ENCODE measurements at places on chromosomes 13 and 19.
A peak's percentile ranks its signal among the peaks of the same experiment; 100 is the strongest.

GRCh38 chr19:39411081-39411831 lies 1.2 kb upstream of the PLEKHG2 start:
- peak; percentile 51 for DNase-seq

DNA sequence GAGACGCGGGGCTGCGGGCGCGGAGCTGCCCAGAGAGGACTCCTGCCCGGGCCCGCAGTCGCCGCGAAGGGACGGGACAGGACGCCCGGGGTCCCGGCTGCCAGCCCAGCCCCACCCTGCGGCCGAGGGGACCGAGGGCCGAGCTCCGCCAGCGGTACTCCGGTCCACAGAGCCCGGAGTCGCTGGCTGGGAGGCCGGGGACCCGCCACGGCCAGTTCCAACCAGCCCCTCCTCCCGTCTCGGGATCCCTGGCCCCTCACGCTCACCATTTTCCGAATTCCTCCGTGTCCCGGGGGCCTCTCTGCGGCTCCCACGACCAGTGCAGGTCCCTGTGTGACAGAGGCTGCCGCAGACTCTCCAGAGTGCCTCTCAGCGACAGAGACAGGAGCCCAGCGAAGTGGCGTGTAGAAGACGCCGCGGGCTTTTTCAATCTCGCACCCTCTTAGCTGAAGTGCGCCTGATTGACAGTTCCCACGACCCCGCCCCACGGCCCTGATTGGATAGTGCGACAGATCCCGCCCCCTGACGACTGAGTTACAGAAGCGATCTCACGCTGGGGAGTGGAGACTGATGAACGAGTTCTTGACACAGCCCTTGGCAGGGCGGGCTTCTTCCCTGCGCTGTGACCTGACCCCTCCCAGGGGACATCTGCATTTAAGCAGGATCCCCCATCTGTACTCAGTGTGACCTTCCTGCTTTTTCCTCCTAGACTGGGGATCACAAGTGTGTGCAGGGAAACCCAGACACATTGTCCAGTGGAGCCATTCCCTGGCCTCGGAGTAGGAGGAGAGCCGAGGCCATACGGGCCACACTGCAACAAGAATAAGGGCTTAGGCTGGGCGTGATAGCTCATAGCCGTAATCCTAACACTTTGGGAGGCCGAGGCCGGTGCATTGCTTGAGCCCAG lies 44.0 kb downstream of the ZNF823 start:
- peak; percentile 95 for DNase-seq

- DNase-seq: no peak
Measured at GRCh38 chr19:2259336-2259735, 3.1 kb upstream of the JSRP1 start.

DNA sequence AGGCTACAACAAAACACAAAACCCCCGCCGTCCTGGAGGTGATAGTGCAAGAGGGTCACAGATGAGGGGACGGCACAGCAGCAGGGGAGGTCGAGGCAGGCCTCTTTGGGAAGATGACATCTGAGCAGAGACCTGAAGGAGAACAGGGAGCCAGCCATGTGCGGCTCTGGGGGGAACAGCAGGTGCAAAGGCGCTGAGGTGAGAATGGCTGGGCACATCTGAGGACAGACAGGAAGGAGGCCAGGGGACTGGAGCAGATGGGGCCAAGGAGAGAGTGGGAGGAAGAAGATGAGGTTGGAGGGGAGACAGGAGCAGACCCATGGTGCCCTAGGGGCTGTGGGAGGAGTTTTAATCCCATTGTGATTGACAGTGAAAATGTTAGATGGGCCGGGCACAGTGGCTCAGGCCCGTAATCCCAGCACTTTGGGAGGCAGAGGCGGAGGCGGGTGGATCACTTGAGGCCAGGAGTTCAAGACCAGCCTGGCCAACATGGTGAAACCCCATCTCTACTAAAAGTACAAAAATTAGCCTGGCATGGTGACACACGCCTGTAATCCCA lies 1.8 kb upstream of the CKM start:
- DNase-seq: no peak

DNA sequence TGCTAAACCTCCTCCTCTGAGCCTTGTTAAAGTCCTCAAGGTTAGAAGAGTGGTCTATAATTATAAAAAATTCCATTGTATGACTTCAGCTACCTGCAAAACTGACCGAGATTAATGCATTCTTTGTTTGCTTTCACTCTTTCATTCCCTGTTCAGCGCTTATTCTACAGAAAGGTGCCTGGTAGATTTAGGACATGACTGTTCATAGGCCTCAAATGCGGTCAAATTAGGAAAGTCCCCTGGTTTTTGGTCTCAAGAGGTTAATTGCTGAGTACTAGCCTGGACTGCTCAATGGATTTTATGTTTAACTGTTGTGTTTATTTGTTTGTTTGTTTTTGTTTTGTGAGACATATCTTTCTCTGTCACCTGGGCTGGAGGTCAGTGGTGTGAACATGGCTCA lies 35.4 kb downstream of the KL start:
- no peak for DNase-seq

- DNase-seq: peak; percentile 97
Measured at GRCh38 chr13:41053384-41053826, 7.9 kb upstream of the WBP4 start.

DNA sequence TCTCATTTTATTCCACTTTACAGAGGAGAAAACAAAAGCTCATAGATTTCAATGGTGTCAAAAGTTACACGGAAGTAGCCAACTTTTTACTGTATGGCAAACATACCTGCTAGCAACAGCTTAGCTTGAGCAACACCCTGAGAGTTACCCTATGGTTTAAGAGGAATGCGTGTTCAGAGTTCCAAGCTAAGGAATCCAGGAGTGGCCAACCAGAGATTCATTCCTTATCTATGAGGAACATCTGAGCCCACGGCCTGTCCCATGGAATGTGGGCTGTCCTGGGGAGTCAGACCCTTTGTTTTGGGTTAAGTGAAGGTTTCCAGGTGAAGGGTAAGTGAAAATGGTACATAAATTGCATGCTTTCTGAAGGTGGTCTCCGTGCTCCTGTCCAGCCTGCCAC lies 67.5 kb downstream of the STARD13 start:
- DNase-seq: no peak

- no peak for DNase-seq
Measured at GRCh38 chr13:110017379-110017778, 231.0 kb upstream of the IRS2 start.
